ENCODE measurements at places on chromosomes 1 and 21. TPM values are rescaled to one million over a fixed set of nuclear protein-coding genes. Genes with fewer than 3 reads are reported as not detected.

GRCh38 chr1:21781815-21782348 lies 1.1 kb downstream of the USP48 start:
- DNase-seq: peak; percentile 20

DNA sequence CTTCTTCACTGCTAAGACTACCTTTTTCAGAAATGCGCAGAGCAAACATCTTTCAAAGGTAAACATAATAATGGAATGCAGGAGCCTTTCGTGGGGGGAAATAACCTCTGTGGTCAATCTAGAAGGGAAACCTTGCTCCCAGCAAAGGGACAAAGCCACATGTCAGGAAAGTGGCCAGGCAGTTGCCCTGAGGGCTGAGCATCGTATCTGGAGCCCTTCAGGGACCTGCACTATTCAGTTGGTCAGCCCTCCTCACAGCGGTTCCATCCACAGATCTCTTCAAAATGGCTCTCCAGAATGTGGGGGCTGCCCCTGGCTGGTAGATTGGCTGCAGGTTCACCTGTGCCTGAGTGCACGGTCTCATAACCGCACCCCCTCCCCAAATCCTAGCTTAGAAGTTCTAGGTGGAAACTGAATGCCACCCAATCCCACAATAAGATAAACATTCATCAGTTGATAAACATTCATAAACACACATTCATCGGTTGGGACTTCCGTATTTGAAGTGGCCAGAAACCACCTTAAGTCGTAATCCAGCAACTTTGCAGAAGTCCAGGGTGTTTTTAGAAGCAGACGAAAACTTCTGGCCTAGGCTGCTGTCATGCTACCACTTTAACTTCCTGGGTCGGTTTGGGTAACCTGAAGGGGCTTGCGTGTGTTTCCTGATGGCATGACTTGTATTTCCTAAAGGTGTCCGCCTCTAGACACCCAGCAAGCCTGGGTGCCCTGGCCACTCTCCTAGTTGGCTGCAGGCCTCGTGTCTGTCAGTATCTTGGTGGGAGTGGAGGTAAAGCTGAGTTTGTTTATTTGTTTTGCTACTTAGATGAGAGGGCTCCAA lies 50.5 kb downstream of the RASSF5 start:
- DNase-seq: no peak

CLEC20A gene
- total RNA-seq: not detected

SYF2 gene
- 43.0 TPM for total RNA-seq
